CD4-positive, alpha-beta T cell treated with Interleukin-1 beta for 1 hour (primary cell): ENCODE measurements at places on chromosomes 3 and 15.

DNA sequence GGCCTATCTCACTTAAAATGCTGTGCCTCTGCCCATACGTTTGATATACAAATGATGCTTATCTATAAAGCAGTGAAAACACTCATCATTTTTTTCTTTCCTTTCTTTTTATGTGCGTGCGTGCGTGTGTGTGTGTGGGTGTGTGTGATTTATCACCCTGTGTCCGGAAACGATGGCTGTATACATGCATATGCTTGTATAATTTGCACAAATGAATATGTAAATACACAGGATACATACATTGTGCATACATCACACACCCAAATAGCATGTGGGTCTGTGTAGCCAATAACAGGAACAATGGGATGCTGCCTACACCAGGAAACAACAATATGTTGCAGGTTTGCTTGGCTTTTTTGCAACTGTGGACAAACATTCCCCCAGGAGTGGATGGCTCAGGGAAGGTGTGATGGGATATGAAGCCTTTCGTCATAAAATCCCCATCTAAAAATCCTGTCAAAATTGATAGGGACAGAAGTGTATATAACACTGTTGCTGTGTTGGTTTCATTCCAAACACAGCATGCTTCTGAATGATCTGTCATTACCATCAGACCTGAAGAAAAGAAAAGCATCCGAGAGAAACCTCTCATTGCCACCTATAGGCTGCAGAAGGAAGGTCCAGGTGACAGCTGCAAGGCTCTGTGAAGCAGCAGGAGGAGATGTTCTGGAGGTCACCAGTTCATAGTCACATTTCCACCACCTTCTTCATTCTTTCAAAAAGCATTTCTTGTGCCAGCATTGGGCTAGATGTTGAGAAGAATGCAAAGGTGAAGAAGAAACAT, 503.9 kb upstream of the NR2F2 start:
- DNase-seq: peak; percentile 16

- no peak for DNase-seq
Observed at GRCh38 chr3:9452417-9452816, 55.0 kb downstream of the SETD5 start.

- DNase-seq: no peak
Observed at GRCh38 chr3:78455166-78455565, 1312.6 kb downstream of the ROBO1 start.

GRCh38 chr3:155853214-155854140, 750 bp downstream of the SLC33A1 start:
- peak; percentile 4 for DNase-seq

- DNase-seq: no peak
Observed at GRCh38 chr3:25265284-25265683, 162.8 kb upstream of the RARB start.

GRCh38 chr3:54873059-54874010, 54.5 kb downstream of the LRTM1 start:
- DNase-seq: no peak

- no peak for DNase-seq
Observed at GRCh38 chr15:88704791-88705768, 66.3 kb downstream of the ISG20 start.

- no peak for DNase-seq
Observed at GRCh38 chr3:197547306-197548011, 8.3 kb downstream of the BDH1 start.

- DNase-seq: no peak
Observed at GRCh38 chr15:98699591-98700424, 51.5 kb downstream of the IGF1R start.

DNA sequence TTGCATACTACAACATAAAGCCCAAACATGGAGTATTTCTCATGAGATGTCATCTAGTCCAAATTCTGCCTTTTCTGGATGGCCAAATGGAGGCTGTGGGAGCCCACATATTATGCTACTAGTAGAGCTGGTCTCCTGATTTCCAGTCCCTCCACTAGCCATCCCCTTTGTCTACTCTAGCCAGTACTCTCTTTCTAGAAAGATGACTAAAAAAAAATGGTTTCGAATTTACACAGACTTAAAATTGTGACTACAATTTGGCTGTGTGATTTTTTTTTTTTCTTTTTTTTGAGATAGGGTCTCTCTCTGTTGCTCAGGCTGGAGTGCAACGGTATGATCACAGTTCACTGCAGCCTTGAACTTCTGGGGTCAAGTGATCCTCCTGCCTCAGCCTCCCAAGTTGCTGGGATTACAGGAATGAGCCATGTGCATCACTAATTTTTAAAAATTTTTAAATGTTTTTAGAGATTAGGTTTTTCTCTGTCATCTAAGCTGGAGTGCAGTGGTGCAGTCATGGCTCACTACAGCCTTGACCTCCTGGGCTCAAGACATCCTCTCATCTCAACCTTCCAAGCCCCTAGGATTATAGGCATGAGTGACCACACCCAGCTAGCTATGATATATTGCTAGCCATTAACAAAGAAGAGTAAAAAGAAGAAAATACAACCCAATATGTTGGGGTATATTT, 273.9 kb downstream of the ADAMTSL3 start:
- DNase-seq: no peak

- DNase-seq: no peak
Observed at GRCh38 chr3:170563712-170564423, 22.0 kb downstream of the SLC7A14 start.

- no peak for DNase-seq
Observed at GRCh38 chr3:70119879-70120278, 120.3 kb downstream of the SAMMSON start.

DNA sequence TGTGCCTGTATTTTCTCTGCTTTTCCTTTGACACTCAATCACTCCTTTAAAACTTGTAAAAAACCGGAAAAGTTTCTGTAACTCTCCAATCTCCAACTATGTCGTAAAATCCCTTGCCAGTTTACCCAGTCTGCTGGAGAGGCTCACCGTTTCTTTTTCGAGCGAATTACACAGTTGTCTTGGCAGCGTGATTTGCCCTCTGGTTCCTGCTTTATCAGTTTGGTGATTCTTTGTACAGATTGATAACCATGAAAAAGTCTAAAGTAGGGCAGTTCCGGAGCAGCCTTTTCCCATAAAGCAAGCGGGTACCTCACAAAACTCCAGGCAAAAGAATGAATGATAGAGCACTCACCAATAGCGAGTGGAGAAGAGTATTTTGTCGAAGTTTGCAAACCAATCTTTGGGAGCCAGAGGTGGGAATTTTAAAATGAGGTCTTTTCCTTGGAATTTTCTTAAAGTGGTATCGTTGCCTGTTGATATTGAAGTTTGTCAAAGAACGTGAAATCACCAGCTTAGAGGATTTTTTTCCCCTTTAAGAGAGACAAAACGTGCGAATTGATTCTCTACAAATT, at the start of gene TTC23:
Gene TTC23 (minus strand): TSS at position 312 of the 572 bp plus-strand sequence. CDS start 20,869 bp downstream, outside the sequence.
- DNase-seq: no peak

DNA sequence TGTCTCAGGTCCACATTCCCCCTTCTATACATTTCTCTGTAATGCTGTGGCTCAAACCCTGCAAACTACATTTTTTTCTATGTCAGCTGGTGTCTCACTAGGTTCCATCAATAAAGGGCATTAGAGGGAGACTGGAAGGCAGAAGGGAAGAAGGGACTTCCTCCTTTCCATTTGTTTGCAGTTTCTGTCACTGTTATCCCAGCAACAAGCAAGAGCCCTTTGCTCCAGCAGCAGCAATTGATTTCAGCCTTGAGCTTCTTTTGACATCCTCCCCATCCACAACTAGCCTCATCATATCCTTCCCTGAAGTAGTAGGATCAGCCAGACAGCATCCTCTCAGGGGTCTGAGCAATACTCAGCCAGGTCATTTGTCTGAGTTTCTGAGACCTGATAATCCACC, 5.3 kb upstream of the NCK1 start:
- no peak for DNase-seq

DNA sequence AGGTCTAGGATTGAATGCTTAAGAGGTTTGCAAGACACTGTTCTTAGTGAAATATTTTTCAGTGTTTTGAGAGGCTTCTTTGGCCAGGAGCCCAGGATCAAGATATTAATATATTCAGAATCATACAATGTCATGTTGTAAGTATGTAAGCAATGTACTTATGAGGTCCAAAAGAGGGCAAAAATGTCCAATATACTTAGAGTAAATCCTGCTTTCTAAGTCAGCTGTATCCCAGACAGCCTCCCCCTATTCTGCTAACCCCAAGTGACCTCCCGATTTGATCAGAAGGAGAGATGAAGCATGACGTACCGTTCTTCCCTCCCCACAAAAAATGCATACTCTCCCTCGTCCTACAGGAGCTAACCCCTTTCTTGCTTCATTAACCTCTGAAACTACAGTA, 70.9 kb downstream of the CHAC1 start:
- DNase-seq: no peak

- no peak for DNase-seq
Observed at GRCh38 chr3:101784855-101785613, 6.0 kb downstream of the NXPE3 start.

- DNase-seq: no peak
Observed at GRCh38 chr15:95284492-95284891, 1046.0 kb upstream of the NR2F2 start.

DNA sequence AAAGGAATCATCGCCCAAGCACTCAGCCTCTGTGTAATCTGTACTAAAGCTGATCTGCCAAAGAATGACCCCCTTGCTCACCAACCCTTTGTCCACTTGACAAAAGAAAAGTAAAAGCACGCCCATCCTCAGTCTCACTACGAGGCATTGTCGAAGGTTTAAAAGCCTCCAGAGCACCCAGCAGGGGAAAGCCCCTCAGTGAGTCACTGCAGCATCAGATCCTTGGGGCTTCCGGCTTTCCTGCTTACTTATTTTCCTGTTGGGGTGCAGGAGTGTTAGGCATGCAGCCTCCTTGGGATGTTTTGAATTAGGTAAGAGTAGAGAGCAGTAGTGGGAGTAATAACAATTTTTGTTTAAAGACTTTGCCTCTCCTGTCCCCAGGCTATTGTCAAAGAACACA, 216.1 kb downstream of the MTHFS start:
- no peak for DNase-seq

DNA sequence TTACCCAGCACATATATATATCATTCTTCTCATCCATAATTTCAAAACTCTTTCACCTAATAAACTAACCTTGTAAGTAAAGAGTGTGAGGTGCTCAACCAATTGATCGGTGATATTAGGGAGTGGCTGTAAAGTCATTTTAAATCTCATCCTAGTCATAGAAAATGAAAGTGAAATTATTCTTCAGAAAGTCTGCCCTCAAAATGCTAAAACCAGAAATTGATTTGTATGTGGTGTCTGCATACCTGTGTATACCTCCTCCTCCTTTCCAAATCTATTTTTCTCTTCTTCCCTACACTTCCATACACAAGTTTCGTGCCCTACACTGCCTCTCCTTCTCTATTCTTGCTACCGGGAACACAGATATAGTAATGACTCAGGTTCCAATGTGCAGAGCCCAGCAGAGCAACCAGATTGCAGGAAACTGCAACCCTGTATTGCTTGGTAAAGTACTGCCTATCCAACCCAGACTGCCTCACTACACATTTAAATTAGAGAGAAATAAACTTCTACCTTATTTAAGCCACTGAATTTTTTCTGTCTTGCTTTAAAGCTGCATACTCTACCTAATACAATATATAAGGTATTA, 7.4 kb upstream of the TBC1D5 start:
- DNase-seq: no peak

DNA sequence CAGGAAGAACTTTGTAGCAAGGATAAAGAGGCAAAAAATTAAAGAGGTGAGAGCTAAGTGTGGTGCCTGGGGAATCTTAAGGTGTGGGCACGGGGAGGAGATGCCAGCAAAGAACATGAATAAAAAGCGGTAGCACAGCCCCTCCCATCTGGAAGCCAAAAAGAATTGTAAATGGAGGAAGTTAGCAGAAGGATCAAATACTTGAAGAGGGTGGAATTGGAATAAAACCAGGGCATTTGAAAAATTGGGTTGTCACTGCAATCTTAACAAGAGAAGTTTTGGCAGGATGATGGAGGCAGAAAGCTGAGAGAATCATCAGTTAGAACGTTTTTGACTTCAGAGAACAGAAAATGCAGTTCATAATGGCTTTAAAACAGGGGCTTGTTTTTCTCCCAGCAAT, 2.4 kb downstream of the CCR2 start:
- no peak for DNase-seq

DNA sequence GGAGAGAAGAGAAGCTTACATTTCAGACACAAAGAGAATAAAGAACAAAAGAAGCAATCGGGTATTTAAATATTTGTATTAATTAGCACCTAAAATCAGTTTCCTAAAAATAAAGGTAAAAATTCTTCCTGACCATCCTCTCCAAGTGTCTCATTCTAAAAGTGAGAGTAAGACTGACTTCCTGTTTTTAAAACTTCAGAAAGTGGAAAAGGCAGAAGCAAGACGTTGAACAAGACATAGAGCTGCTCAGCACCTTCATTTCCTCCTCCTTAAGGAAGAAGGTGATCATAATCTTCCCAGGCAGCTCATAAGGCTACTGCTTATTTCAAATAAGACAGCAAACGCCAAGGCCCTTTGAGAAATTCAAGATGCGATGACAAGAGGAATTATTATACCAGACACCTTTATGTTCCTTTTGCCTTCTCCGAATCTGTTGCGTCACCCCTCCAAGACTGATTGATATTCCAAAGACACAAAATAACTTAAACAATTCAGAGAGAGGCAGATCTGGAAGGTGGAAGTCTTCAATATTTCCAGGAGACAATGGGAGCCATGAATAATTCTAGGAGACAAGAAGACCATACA, 238.8 kb upstream of the TLE3 start:
- no peak for DNase-seq

GRCh38 chr15:90210593-90210992, 9.5 kb downstream of the SEMA4B start:
- DNase-seq: no peak

GRCh38 chr3:172666873-172667694, 43.8 kb downstream of the NCEH1 start:
- DNase-seq: peak; percentile 69

DNA sequence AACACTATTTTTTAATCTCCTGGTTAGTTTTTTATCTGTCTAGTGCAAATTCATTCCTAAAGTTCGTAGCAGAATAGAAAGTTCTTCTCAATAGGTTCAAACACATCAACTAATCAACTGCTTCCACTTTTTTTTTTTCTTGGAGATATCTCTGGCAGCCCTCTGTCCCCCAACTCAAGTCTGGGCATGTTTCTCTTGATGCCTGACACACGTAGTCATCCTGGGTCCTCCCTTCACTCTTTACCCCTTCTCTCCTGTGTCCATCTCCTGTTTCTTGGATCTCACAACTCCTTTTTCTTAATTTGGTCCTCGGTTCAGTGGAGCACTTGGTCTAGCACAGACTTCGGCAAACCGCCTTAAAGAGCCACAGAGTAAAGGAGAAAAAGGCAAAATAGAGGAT, 14.4 kb downstream of the TNFAIP8L3 start:
- no peak for DNase-seq

GRCh38 chr3:131393051-131393450, 11.5 kb downstream of the NUDT16 start:
- DNase-seq: no peak

DNA sequence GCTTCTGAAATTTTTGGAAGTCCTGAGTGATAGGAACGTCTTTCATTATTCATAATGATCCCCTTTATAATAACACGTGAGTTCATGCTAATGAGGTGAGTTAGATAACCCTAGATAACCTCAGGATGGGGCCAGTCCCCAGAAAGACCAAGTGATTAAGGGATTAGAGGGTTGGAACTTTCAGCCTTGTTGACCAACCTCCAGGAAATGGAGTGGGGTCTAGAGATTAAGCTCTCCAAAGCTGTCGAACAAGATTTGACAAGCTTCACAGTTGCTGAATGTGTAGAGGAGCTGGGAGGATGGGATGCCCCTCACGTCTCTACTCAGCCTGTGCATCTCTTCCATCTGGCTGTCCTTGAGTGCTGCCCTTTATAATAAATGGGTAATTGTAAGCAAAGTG, 107.1 kb downstream of the ZMAT3 start:
- no peak for DNase-seq

- DNase-seq: no peak
Observed at GRCh38 chr3:21273259-21274025, 477.6 kb downstream of the ZNF385D start.

- no peak for DNase-seq
Observed at GRCh38 chr15:41285285-41285684, 47.1 kb downstream of the OIP5 start.
